ENCODE measurements at places on chromosomes 5 and 9.
A peak's percentile ranks its signal among the peaks of the same experiment; 100 is the strongest.

DNA sequence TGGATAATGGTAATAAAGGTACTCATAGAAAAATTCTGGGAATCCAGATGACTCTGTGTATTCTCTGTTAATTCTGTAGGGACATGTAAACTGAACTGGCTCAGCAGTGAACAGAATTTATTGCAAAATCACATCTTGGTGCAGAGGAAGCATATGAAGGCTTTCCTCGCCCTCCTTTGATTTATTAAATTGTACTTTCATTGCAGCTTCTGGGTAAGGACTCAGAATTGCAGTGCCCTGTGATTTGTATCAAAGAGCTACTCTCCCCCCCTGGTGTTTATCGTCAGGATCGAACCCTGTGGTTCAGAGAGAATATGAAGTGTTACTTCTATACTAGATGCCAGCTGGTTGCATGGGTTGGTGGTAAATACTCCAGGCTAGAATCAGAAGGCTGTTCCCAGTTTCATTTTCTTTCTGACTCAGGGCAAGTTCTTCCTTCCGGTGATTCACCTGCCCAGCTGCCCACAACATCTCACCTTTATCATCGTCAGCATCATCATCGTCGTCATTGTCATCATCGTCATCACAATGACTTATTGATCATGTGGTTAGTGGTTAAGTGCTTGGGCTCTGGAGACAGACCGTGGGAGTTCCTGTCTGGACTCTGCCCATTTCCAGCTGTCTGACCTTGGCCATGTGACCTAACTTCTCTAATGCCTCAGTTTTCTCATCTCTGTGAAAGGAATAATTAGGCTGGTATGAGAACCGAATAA, 238.8 kb downstream of the ARHGAP26 start:
- peak; percentile 63 for DNase-seq

DNA sequence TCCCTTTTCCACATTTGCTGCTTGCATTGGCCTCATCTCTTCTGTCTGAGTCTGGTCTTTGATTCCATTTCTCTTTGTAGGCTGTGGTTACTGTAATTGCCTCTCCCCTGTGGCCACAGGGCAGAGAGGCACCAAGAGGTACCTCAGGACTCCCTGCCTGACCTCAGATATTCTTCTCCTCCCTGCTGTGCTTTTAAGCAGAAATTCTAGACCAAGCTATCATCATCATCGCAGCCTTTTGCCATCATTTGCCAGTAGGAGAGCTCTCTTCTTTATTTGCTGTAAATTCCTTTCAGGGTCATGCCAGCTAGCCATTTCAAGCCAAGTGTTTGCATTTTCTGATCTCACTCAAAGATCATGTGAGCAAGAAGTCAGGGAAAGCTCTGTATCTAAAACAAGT, 369.6 kb downstream of the ICE1 start:
- no peak for DNase-seq

- DNase-seq: no peak
Measured at GRCh38 chr5:91182763-91183162, 200.4 kb downstream of the ARRDC3 start.

- no peak for DNase-seq
Measured at GRCh38 chr5:141403387-141403786, 809 bp downstream of the PCDHGA9 start.

GRCh38 chr5:163506726-163507125, 1.3 kb downstream of the MAT2B start:
- DNase-seq: no peak

DNA sequence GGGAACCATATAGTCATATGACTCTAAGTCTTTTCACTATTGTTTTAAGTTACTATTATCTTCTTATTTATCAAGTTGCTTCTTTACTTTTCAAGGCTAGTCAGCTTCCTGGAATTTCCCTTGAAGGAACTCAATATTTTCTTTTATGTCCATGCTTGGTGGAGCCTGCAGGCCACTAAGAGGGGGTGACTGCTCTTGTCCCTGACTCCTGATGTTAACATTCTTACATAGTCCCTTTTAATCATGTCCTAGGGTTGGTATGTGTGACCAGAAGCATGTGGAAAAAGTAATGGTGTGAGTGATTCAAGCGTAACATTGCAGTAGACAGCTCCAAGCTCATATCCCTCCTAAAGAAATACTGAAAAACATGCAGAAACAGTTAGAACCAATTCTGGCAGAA, 1536.2 kb upstream of the CDH9 start:
- DNase-seq: no peak

DNA sequence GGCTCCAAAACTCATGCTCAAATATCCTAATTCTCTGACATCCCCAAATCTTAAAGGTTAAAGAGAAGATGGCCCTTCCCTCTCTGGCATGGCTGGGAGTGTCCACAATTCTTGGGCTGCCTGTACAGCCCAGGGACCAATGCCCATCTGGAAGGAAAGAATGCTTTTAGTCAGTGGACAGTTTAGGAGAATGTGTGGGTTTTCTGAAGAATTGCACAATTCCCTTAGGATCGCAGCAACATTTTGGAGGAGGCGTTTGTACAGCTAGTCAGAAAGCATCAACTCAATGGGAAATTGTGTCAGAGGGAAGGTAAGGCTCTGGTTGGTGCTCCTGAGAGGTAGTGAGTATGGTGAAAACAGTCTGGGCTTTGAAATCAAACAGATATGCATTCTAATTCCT, 15.0 kb downstream of the FAM193B start:
- DNase-seq: no peak

GRCh38 chr5:157177953-157178352, 2.7 kb upstream of the ITK start:
- no peak for DNase-seq

DNA sequence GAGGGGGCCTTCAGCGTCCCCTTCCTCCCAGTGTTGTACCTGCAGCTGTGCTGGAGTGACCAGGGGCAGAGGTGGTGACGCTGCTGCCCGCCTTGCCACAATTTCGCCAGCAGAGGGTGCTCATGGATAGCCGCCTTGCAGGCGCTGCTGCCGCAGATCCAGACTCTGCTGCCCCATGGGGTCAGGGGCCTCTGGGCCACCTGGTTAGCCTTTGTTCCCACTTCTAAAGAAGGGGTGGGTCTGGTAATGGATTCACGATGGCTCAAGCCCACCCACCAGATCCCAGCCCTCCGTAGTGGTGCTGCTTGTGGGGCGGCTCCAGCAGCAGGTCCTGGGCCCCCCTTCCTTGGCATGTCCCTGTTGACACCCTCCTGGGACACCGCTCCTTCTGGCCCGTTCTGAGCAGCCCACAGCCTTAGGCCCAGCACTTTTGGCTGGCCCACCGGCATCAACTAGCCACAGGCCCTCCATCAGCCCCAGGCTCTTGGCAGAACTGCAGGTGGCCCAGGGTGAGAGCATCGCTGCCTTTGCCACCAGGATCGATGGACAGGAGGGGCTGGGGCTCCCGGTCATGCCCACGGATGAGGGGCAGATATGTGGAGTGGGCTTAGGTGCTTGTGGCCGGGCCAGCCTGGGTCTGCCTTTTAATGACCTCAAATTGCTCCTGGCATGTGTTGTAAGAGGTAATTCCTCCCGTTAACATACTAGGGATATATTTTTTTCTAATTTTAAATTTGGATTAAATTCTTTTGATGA, 57.2 kb downstream of the COL5A1 start:
- DNase-seq: no peak

DNA sequence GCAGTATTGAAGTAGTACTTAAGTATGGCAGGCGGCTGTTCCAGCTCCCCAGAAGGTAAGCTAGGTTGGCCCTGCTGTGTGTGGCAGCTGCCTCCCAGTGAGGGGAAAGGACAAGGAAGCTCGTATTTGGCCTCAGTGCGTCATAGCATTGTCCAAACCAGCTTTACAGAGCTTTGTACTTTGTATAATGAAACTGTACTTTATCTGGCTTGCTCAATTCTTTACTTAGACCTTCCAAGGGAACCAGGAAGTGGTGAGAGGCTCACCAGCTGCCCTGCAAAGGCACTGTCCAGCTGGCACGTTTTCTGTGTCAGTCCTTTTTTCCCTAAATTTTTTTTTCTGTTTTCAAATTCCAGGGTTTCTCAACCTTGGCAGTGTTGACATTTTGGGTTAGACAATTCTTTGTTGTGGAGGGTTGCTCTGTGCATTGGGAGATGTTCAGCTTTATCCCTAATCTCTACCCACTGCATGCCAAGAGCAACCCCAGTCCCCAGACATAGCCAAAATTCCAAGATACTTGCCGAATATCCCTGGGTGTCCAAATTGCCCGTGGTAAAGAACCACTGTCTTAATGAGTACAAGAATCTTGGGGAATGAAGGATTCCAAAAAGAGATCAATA, 474.5 kb downstream of the LRRC70 start:
- no peak for DNase-seq

DNA sequence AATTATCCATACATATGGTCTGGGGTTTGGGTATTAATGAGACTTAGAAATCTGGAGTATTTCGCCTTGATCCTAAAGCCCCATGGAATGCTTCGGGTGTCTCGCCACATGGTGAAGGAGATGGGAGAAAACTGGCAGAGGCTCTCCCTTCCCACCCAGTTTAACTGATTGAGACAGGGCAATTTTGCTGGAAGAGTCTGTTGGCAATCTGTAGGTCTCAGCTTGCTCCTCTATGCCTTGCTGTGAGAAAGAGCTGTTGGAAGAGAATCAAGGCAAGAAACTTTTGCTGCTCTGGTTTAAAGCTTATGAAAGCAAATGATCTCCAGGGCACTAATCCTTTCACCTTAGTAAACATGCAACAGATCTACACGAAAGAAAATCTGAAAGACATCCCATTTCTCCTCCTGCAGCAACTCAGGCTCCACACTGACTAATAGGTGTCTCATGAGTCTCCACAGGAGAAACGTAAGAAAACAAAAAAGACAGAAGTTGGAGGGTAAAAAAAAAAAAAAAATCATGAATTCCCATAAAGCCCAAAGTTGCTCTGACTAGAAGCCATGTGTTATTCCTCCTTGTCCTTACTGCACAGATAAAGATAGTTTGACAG, 369.9 kb downstream of the EFNA5 start:
- no peak for DNase-seq

- no peak for DNase-seq
Measured at GRCh38 chr5:42767491-42768105, 11.0 kb downstream of the CCDC152 start.

DNA sequence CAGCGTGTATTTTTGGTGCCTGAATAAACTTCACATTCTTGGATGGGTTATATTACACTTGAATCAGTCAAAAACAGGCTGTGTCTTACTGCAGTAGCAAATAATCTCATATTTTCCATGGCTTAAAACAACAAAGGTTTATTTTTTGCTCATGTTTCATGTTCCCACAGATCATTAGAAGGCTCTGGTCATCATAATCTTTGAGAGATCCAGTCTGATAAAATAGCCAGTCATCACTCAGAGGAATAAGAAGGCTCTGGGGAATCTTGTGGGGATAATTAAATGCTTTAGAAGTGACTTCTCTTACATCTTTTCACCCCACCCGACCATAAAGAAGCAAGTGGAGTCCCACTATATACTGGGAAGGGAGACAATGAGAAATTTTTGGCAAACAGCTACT, 417.7 kb downstream of the PSAT1 start:
- no peak for DNase-seq

GRCh38 chr9:125519734-125520133, 187.3 kb downstream of the MAPKAP1 start:
- DNase-seq: no peak

DNA sequence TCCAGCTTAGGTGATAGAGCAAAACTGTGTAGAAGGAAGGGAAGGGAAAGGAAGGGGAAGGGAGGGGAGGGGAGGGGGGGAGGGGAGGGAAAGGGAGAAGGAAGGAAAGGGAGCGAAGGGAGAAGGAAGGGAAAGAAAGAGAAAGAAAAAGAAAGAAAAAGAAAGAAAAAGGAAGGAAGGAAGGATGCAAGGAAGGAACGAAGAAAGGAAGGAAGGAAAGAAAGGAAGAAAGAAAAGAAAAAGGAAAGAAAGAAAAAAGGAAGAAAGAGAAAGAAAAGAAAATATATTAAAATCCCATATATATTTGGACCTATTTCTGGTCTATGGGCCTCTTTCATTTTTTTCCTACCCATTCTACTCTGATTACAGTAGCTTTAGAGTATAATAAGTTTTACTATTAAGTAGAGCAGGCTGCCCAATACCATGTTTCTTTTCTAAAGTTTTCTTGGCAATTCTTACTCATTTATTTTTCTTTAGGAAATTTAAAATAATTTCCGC, 229.1 kb downstream of the AUH start:
- no peak for DNase-seq

DNA sequence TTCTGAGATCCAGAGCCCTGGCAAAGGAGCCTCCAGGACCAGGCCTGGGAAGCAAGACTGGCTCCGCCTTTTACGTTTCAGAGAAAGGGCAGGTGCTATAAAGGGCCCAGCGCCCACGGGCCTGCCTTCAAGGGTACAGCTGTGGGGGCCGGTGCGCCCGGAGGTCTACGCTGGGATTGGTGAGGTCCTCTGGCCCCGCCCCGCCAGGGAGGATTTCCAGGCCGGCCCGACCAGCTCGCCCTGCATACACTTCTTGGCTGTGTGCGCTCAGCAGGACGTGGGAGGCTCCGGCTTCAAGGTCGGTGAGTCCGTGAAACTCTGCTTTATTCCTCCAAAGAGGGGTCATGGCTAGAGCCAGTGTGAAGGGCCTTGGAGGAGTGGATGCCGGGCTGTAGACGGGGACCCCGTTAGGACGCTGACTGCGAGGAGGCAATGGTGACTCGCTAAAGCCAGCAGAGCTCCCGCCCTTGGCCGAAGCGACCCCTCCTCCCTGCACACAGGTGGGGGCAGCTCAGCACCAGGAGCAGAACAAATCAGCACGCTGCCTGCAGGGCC, at the start of gene CKMT2:
CKMT2 (plus strand) TSS at position 243 of the 555 bp plus-strand sequence. CDS start 17,811 bp downstream, outside the sequence.
- no peak for DNase-seq

DNA sequence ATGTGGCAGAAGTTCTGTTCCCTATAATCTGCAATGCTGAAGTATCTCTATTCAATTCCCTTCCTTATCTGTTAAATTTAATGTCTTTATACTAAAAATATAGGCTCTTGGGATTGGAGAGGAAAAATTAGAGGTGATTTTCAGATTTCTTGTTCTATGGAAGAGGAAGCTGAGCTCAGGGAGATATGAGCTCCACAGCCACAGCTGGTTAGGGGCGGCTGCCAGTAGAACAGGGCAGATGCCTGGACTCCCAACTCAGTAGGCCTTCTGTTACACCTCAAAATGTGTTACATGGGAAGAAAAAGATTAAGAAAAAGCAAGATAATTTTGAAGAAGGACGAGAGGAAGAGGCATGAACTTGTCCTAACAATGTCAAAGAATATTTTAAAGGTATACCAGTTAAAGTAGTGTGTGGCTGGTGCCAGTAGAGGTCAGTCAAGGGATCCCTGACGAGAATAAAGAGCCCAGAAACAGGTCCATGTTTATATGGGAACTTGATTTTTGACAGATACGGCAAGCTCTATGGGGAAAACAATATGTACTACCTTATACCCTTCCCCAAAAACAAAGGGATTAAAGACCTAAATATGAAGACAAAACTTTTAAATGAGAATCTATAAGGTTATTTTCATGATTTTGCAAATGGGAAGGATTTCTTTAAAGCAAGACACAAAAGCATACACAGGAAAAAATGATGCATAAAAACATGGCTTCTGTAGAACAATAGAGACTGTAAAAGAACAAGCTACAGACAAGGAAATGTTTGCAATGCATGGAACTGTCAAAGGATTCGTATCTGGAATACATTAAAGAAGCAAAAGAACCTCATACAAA, 28.7 kb downstream of the DNAJC21 start:
- DNase-seq: no peak

GRCh38 chr9:111533099-111533790, 8.3 kb downstream of the ZNF483 start:
- DNase-seq: no peak

Data from activated T-helper 9 cell treated with anti-CD3 and anti-CD28 coated beads, Interleukin-2, amount 50 U/mL, for 16 hours (primary cell).